ACHN (cell line): ENCODE measurements at places on chromosomes 6 and 20.

GRCh38 chr20:8435285-8436035 lies 303.4 kb downstream of the PLCB1 start:
- no peak for DNase-seq

- DNase-seq, result no peak
Observed at GRCh38 chr6:31111712-31112111, 663 bp downstream of the C6orf15 start.

DNA sequence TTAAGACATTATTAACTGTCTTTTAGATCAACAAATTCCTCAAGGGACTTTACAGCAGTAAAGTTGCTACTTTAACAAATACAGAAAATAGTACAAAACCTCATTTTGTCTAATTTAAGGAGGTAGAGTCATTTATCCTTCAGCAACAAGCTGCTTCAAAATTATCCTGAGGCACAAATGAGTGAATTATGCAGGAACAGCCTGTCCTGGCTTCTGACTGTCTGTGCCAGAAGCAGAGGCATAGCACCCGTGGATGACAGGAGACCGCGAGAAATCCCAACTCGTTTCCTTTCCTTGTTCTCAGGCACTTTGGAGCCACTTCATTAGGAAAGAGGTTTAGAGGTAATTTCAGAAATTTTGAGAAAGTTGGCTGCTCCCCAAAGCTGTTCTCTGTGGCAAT lies 549.2 kb upstream of the BTBD3 start:
- DNase-seq, result no peak

- no peak for DNase-seq
Observed at GRCh38 chr6:95725344-95725743, 148.0 kb downstream of the MANEA start.
